Neural crest cell (in vitro differentiated cells): ENCODE measurements at places on chromosomes 4 and X. TPM values are rescaled to one million over a fixed set of nuclear protein-coding genes. Genes with fewer than 3 reads are reported as not detected.
A peak's percentile ranks its signal among the peaks of the same experiment; 100 is the strongest.

- DNase-seq, result no peak
Observed at GRCh38 chr4:65566473-65566872, 103.8 kb downstream of the EPHA5 start.

DNA sequence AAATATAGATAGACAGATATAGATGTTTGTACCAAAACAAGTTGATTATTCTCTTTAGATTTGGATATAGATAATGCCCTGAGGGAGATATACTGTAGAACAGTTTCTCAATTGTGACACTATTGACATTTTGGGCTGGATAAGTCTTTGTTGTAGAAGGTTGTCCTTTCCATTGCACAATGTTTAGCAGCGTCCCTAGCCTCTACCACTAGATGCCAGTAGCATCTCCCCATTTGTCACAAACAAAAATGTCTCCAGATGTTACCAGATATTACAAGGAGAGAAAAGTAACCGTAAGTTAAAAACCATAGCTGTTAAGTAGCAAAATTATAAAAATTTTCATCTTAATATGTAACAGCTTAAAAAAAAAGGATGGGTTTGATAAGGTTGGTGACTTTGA, 2595.3 kb downstream of the ARAP2 start:
- DNase-seq, result no peak

GRCh38 chr4:25123236-25123635, 37.0 kb downstream of the SEPSECS start:
- DNase-seq, result no peak

- DNase-seq, result peak; percentile 38
Observed at GRCh38 chr4:154416190-154416547, 75.4 kb downstream of the DCHS2 start.

DNA sequence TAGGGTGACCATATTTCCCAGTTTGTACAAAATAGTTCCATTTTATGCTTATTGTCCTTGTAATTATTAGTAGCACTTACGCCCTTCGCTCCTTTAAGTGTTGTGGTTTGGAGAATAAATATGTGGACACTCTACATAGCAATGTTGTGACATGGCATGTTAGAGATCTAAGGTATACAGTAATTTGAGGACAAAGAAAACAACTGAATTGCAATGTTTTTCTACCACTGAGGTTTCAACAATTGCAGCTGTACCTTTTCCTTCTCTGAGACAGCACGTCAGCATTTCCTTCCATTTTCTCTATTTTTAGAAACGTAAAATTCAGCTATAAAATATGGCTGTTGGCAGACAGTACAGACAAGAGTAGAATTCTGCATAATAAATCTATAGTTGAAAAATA, 323.1 kb downstream of the MAPK10 start:
- DNase-seq, result no peak

GRCh38 chr4:110638089-110638746, 15.3 kb upstream of the PITX2 start:
- no peak for DNase-seq

- no peak for DNase-seq
Observed at GRCh38 chr4:163367651-163368050, 24.0 kb downstream of the NPY5R start.

- no peak for DNase-seq
Observed at GRCh38 chrX:14228611-14229010, 198.9 kb upstream of the GEMIN8 start.

GRCh38 chr4:73257651-73258435, 755 bp downstream of the ANKRD17 start:
- no peak for DNase-seq

GRCh38 chr4:185229021-185229818, 19.8 kb downstream of the SNX25 start:
- DNase-seq, result no peak

DNA sequence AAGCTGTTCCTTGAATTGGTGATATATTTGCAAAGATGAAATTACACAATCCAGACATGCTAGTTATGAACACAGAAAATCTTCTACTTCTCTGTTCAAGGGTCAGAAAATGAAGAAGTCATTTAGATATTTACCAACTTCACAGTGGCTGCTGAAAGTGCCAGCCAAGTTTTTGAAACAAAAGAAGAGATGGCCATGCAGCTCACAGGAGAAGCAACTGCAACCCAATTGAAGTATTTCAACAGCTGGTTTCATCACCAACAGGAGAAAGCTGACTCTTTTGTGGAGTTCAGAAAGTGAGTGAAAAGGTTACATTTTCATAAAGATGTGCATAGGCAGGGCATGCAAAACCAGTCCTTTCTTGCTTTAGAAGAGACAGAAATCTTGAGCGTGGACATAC, 70.1 kb upstream of the LSM6 start:
- DNase-seq, result no peak

DNA sequence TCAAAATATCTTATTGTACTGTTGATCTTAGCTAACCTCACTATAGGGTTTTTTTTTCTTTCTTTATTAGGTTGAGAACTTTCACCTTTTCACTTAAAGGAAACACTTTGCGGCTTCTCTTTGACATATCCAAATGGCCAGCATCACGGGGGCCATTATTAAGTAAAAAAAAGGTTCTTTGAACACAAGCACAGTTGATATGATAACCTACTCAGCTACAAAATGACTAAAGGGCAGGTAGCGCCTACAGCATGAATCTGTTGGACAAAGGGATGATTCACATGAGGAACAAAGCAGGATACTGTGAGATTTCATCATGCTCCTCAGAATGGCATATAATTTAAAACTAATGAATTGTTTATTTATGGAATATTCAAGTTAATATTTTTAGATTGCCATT, 119.6 kb downstream of the CCSER1 start:
- no peak for DNase-seq

- DNase-seq, result no peak
Observed at GRCh38 chr4:171875291-171875690, 62.1 kb downstream of the GALNTL6 start.

- DNase-seq, result no peak
Observed at GRCh38 chr4:168797194-168797593, 212.9 kb downstream of the CBR4 start.

GRCh38 chr4:103044183-103044582, 24.7 kb upstream of the SLC9B1 start:
- DNase-seq, result no peak

The SNCA gene
- 29.6 and 29.7 TPM in 2 replicates for total RNA-seq

The SPANXA1 gene
- not detected in 2 replicates for total RNA-seq

The P2RY8 gene
- total RNA-seq, result not detected in 2 replicates

The OTUD6A gene
- total RNA-seq, result not detected in 2 replicates

The RAB33A gene
- total RNA-seq, result 16.7 and 18.5 TPM in 2 replicates

The TRIM2 gene
- total RNA-seq, result 105 and 106 TPM in 2 replicates

The UGT2B17 gene
- total RNA-seq, result not detected in 2 replicates

The ZNF630 gene
- 1.7 and 2.1 TPM in 2 replicates for total RNA-seq

The MAGEC2 gene
- total RNA-seq, result not detected in 2 replicates

The HTT gene
- 72.0 and 77.7 TPM in 2 replicates for total RNA-seq

The NEUROG2 gene
- 4.1 and 4.2 TPM in 2 replicates for total RNA-seq

The ART3 gene
- not detected in 2 replicates for total RNA-seq
